CD14-positive monocyte (primary cell): ENCODE measurements at places on chromosomes 12 and 14. TPM values are rescaled to one million over a fixed set of nuclear protein-coding genes. Genes with fewer than 3 reads are reported as not detected.
A peak's percentile ranks its signal among the peaks of the same experiment; 100 is the strongest.

KLRD1 gene
- polyA plus RNA-seq, result 0.79 TPM

DNA sequence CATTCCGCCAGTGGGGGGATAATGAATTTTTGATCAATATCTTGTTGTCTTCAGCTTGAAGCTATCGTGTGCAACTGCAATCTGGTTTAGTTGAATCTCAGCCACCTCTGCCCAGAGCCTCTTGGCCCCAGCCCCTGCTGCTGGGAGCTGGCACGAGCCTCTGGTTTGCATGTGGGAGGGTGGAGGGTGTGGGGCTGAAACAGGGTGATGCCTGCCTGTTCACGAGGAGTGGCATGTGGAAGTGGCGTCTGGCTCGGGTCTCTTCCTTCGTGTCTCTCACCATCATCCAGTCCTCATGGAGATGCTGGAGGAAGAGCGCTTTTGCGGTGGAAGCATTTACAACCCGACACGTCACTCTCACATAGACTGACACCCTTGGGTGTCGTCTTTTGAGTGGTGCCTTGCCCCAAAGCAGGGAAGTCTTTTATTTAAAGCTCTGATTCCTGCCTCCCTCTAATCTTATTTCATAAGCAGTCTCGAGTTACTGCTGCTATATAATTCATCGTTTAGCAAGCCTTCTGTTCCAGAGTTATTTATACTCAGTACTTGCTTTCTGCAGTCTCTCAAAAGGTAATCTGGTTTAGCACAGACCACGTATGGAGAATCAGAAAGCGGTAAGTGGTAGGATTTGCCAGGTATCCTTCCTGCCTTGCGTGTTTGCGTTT lies 64.5 kb downstream of the AACS start:
- no peak for DNase-seq
- H3K4me3 ChIP-seq, result no peak overlapping the region
- peaks cover 7% of the 10 kb centered on the region for H3K36me3 ChIP-seq
- H3K27ac ChIP-seq, result no peak overlapping the region
- H3K4me1 ChIP-seq, result no peaks in the 10 kb centered on the region
- H3K27me3 ChIP-seq, result no peaks in the 10 kb centered on the region

JKAMP gene
- 134 TPM for polyA plus RNA-seq

TC2N gene
- 0.01 TPM in 1 of 2 replicates, not detected in the other for polyA plus RNA-seq

SLCO1B1 gene
- polyA plus RNA-seq, result not detected

DNA sequence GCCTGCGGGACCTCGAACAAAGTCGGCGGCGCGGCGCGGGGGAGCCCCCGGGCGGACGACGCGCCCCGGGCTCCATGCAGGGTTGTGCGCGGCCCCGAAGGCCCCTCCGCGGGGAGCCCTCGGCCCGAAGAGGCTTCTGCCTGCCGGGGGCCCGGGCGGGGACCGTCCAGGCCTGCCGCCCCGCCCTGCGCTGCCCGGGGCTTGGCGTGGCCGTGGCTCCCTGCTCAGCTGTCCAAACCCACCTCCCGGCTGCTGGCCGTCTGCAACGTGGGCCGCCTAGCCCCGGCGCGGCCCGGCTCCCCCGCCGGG lies 670 bp downstream of the DYRK2 start:
- peak overlapping the region; percentile 67 for H3K27ac ChIP-seq
- no peaks in the 10 kb centered on the region for H3K36me3 ChIP-seq
- H3K4me3 ChIP-seq, result peak overlapping the region; percentile 84
- no peaks in the 10 kb centered on the region for H3K27me3 ChIP-seq
- H3K4me1 ChIP-seq, result peaks cover 29% of the 10 kb centered on the region

GALNT8 gene
- polyA plus RNA-seq, result not detected
